ENCODE measurements at places on chromosomes 11 and 22.

DNA sequence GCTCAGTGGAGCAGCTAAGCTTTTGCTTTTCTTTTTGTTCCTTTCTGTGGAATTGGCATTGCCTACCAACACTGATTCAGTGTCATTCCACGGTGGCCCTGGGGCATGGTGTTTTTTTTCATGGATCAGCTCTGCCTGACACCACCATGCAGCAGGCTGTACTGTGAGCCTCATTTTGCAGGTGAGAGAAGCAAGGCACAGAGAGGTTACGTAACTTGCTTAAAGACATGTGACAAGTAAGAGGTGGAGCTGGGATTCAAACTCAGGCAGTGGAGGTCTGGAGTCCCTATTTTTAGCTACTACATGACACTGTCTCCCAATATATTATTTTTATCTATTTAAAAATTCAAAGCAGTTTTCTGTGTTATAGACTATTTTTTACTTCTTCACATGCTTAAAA is 44.4 kb downstream of the APOL3 start:
- DNase-seq: no peak

DNA sequence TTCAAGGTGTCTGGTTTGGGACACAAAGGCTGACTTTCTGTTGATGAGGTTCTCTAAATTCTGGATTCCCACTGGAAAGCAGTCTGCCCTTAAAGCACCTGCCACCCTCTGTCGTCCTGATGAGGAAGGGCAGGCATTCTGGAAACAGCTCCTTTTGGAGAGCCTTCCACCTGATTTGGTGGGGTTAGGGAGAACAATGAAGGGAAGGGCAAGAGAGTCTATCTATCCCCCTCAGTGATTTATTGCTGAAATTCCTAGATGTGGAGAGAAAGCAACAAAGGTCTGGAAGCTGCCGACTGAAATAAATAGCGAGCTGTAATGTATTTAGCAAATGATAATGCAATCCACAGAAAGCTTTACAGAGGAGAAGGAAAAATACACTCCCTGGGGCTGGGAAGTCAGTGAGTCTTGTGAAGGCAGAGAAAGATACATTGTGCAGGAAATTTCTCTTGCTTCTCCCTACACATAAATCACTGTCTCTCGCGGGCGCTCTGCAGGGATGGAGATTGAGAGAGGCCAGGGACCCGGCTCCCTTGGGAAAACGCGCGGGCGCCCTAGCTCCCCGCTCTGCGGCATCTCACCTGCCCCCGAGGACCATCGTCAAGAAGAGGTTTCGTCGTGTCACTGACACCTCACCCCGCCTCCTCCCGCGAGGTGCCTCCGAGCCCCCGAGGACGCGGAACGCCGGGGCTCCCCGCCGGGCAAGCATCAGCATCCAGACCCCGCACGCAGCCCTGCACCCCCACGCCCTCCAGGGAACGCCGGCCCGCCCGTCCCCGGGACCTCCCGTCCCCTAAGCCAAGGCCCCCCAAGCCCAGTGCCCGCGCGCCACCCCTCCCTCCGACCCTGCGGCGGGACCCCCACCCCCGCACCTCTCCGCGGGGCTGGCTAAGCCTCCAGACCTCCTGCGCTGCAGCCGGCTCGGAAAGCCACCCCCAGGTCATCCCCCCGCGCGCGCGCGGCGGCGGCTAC is 673 bp downstream of the CDON start:
- peak; percentile 32 for DNase-seq

- no peak for DNase-seq
Observed at GRCh38 chr11:69486773-69487291, 5.4 kb downstream of the LINC01488 start.

DNA sequence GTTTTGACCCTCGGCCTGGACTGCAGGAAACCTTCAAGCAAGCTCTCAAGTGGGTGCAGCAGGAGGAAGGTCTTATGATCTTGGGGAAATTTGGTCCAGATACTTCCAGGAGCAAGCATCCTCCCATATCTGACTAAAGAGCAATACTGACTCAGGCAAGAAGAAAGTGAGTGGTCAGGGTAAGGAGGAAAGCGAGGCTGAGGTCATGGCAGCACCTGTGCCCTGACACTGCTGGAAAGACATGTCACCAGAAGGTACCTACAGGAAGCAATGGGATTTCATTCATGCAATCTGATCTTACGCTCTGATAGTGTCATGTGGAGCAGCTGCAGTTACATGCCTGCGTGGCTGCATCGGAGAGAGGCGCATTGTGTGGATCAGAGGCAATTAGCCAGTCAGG is 6.5 kb upstream of the TOP3B start:
- no peak for DNase-seq

- DNase-seq: no peak
Observed at GRCh38 chr22:23175817-23176644, 4.3 kb upstream of the BCR start.

DNA sequence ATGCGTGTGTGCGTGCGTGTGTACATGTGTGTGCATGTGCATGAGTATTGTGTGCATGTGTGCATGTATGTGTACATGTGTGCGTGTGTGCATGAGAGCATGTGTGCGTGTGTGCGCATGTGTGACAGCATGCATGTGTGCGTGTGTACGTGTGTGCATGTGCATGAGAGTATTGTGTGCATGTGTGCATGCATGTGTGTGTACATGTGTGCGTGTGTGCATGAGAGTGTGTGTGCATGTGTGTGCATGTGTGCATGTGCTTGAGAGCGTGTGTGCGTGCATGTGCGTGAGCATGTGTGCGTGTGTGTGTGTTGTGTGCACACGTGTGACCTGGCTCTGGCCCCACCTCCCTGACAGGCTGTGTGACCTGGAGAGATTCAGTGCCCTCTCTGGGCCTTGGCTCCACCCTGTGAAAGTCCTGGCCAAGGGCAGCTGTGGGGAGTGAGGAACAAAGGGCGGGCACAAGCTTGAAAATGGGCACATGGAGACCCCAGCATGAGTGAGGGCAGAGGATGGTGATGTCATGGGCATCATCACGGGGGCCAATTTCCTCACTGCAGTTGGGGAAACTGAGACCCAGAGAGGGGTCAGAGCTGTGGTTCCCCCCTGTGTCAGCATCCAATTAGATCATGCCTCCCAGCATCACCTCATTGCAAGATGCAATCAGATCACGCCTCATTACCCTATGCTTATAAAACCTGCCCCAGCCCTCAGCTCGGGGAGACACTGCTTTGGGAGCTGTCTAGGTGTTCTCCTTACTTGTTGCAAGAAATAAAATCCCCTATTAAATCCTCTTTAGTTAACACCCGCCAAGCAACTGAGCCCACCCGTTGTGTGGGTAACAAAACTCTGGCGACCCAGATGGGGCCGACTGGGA is 658 bp downstream of the ACY3 start:
- DNase-seq: no peak

DNA sequence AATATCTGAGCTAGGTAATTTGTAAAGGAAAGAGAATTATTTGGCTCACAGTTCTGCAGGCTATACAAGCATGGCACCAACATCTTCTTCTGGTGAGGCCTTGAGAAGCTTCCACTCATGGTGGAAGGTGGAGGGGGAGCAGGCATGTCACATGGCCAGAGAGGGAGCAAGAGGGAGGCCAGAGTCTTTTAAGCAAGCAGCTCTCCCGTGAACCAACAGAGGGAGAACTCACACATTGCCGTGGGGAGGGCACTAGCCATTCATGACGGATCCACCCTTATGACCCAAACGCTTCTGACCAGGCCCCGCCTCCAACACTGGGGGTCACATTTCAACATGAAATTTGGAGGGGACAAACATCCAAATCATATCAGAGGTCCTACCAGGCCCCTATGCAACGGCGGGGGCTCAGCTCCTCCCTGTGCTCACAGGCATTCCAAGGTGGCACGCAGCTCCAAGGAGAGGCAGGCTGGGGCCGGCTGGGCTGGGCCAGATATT is 4.6 kb downstream of the C11orf96 start:
- DNase-seq: no peak

GRCh38 chr22:47059076-47059475 is 296.6 kb downstream of the TBC1D22A start:
- DNase-seq: no peak

DNA sequence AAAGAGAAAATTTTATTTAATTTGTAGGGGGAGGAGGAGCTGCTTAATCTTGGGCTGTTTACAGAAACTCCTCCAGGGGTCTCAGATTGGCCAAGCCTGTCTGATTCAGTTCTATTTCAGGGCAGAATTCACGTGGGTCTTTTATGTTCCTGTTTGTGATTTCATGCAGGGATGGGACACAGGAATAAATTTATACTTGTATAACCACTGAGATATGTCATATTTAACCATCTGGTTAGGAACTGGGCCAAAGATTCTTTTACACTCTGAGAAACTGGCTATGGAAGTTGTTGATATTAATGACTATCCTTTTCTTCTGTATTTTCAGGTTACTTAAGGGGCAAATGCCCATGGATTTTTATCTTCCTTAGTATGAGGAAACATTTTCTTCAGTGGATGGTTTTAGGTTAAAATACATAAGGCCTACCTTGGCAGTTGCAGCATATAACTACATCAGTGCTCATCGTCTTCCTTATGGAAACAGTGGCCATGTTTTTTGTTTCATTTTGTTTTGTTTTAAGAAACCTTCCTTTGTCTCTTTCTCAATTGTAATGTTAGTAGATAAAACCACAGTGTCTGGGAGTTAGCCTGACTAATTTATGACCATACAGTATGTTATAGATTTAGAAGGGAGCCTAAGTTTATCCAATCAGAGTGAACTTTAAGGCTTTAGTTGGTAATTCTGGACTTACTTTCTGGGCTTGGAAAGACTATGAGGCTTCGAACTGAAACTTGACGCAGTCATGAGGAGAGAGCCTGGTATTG is 132.4 kb upstream of the ANO3 start:
- no peak for DNase-seq

- no peak for DNase-seq
Observed at GRCh38 chr11:118042796-118043195, 34.1 kb upstream of the TMPRSS4 start.

- no peak for DNase-seq
Observed at GRCh38 chr11:114253771-114254170, 42.4 kb upstream of the NNMT start.

- no peak for DNase-seq
Observed at GRCh38 chr11:67615728-67616430, 9.1 kb downstream of the NDUFV1 start.

DNA sequence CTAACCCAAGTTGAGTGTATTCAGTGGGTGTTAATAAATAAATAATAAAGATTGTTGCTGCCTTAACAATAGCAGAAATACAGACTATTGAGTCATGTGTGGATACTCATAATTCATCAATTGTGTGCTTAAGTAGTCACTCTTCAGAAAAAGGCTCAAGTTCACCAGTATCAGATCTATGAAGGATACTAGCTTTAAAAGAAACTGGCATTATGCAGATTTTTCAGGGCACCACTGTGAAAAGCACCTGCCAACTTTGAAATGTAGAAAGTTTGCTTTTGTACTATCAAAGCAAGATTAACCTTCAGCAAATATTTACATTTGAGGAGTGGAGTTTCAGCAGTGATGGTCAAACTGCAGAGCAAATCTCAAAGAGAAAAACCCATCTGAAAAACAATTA is 20.1 kb upstream of the SYTL2 start:
- no peak for DNase-seq

- DNase-seq: no peak
Observed at GRCh38 chr11:122270535-122270934, 154.5 kb upstream of the BLID start.

- no peak for DNase-seq
Observed at GRCh38 chr11:2653198-2653551, 46.6 kb downstream of the KCNQ1OT1 start.

GRCh38 chr22:30694640-30695350 is at the start of gene OSBP2:
TSS of gene OSBP2 (plus strand) at chr22:30694874. CDS start at chr22:30694910, 36 bp downstream.
- DNase-seq: peak; percentile 31

DNA sequence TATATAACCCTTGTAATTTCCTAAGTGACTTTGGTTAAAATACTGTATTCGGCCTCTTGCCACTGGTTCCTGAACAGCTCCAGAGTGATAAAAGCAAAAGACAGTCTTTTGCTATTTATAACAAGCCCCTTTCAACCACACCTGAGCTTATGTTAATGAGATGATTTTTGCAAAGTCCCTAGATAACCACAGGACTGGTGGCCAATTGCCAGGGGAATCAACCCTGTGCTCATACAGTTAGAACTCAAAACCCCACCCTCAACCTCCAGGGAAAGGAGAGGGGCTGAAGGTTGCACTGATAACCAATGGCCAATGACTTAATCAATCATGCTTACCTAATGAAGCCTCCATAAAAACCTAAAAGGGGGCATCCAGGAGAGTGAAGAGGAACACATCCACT is 77.9 kb downstream of the SIK3 start:
- DNase-seq: no peak

GRCh38 chr22:39312410-39312809 is 7.0 kb downstream of the RPL3 start:
- no peak for DNase-seq

DNA sequence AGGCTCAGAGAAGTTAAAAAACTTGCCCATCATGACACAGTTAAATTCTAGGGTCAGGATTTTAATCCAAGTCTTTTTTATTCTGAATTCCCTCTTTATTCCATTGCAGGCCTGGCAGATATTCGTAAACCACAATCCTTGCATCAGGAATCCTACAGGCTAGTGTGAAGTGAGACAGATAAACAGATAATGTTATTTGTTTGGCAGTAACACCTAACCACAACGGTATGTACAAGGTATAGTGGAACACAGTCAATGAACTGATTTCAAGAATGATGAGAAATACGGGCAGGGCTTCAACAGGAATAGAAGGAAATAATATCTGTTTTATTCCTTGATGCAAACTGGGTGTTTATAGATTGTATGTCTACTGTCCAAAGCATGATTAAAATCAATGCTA is 32.0 kb upstream of the NARS2 start:
- DNase-seq: no peak

GRCh38 chr11:15532432-15532831 is 417.7 kb downstream of the INSC start:
- no peak for DNase-seq

DNA sequence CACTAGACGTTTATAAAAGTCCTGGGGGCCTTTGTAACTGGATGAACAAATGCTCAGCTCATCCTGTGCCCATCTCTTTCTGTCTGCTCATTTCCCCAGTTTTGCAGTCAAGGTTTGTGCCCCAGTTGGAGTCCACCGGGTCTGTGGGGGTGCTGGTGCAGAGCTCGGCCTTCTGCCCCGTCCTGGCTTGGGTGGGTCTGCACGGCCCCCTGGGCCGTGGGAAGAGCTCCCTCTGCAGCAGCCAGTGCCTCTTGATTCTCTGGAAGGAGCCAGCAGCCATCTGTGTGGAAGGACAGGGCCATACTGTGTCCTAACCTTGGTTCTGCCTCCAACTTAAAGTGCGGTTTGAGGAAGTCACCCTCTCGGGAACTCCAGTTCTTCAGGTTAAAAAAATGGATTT is 140.2 kb downstream of the NTM start:
- DNase-seq: no peak

DNA sequence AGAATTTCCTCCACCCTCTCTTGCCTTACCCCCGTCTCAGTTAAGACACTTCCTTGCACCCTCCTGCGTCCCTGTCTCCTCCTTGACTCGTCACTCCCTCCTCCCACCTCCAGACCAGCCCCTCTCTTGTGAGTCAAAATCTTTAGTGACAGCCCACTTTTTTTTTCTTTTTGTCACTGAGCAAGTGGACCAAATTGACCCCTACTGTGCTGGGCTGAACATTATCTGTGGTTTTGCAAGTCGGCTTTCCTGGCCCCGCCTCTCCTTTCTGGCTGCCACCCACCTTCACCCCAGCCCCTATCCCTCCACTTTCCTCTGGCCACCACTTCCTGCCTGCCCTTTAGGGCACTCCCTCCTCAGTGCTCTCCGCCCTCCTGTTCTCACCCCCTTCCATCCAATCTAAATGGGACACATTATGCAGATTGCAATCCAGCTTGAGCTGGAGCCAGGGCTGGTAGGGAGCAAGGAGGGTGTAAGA is at the start of gene APLNR:
TSS of gene APLNR (minus strand) at position 47 of the 478 bp plus-strand sequence. CDS start 246 bp downstream, outside the sequence.
- DNase-seq: no peak
